ENCODE measurements at places on chromosomes 2 and 18.

GRCh38 chr18:70331456-70332097 lies 42.7 kb downstream of the SOCS6 start:
- DNase-seq = no peak

DNA sequence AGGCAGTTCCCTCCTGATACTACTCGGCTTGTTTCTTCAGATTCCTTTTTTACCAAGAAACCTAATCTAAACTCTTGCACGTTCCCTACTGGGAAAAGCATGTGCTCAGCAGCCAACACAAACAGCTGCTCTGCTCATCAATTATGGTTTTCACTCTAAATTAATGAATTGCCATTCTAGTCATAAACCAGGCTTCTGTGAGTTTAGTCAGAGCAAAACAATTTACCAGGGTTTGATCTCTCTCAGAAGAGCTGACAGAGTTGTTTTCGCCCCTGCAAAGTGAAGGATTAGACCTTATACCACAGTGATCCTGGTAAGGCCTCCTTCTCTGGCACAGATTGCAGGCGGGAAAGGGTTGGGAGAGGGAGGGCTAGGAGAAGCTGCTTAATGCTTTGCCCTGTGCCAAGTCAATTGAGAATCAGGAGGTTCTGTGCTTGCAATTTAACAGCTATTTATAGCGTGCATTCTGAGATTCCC lies 57.2 kb downstream of the REEP1 start:
- peak; percentile 71 for DNase-seq

DNA sequence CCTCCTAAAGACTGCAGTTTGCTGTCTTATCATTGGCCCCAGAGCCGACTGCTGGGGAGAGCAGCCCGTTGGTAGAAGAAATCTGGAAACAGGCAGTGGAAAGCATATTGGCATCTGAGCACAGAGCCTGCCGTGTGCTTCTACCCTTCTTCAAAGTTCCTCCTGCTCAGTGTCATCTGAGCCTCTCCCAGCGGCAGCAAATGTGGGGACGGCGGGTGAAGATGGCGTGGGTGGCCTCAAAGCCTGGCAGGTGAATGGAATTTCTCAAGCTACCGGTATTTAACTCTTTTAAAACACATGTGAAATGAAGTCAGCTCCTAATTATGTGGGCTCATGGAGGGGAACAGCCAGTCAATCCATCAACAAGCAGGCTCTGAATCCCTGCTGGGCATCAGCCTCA lies 181.6 kb upstream of the PXDN start:
- no peak for DNase-seq

DNA sequence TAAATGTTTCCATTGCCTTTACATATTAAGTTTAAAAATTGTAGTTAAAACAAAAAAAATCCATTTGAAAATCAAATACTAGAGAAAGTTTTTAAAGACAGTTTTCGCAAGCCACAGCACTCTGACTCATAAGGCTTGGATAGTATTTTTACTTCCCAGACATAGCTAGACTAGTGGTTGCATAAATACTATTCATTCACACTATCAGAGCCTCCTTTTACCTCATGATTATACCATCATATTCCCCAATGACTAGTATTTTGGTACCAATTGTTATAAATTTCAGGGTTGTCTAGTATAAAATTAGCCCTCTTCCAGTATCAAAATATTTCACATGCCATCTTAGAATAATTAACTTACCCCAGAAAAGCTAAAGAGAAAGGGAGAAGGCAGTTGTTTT lies 393.5 kb downstream of the ERBB4 start:
- no peak for DNase-seq
